ENCODE measurements at places on chromosomes 16 and 17.

- DNase-seq = no peak
Observed at GRCh38 chr16:85959686-85960085, 60.7 kb downstream of the IRF8 start.

- no peak for DNase-seq
Observed at GRCh38 chr17:78089576-78090281, 38.8 kb downstream of the TMC6 start.

DNA sequence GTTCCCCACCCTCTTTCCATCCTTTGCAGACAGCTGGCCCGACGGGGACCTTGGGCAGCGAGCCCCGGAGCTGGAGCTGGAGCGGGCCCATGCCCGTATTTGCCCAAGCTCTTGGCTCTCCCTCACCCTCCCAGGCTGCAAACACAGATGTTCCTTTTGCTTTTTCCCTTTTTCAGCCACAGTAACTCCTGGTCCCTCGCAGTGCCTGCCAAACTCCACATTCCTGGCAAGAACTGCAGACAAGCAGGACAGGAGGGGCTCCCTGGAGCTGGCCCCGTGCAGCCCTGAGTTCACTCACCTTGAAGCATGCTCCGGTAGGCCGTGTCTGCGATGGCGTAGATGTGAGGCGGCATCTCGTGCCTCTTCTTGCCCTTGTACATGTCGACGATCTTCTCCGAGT is 33.9 kb downstream of the MYH11 start:
- no peak for DNase-seq

DNA sequence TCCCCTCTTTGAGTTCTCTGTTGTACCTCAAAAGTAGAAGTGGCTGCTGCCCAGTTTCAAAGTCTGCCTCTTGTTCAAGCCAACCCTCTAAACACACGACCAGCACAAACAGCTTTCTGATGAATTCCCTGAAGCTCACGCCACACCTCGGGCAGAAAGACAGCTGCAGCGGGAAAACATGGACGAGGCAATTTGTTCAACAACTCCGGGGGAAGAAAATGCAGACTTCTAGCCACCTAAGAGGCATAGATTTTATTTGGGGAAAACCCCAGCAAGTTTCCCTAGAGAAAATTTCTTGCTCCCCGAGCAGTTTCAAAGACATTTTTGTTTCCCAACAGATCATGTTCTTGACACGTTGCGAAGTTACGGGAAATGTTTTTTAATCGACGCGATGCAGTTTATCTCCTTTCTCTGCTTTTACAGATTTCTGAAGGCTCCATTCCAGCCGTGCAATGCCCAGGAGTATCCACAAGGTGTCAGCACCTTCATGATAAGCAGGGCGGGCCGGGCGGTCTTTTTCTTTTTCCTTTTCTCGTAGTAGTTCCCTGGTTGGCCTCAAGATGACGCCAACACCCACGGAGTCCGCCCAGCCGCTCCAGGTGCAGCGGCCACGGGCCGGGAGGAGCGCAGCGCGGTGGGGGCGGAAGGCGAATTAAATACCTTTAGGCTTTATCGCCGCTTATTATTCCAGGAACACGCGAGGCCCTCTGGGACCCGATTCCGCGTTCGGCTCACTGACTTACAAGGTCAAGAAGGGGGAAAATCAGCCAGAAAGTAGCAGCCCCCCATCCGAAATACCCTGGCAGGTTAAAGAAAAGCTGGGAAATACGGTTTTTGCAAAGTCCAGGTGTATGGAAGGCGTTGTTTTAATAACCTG is 2.9 kb upstream of the FOXC2 start:
- DNase-seq = peak; percentile 86

GRCh38 chr16:87328846-87329245 is 11.7 kb upstream of the C16orf95 start:
- no peak for DNase-seq

GRCh38 chr17:46007461-46007965 is 8.5 kb downstream of the STH start:
- no peak for DNase-seq

DNA sequence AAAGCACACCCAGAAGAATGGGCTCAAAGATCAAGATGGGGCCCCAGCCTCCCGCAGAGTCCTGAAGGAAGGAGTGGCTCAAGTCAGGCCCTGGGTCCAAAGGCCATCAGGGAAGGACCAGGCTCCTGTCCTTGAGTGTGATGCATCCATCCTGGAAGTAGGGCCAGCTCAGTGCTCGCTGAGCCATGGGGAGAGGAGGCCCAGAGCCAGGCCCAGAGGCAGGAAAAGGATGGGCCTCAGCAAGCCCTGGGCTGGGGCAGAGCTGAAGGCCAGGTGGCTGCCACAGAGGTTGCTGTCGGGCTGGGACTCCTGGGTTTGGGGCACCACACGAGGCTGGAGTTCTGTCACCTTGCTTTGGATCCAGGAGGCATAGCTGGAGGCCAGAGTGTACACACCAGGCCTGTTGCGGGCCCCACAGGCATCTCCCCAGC is 3.7 kb downstream of the PRSS8 start:
- no peak for DNase-seq

DNA sequence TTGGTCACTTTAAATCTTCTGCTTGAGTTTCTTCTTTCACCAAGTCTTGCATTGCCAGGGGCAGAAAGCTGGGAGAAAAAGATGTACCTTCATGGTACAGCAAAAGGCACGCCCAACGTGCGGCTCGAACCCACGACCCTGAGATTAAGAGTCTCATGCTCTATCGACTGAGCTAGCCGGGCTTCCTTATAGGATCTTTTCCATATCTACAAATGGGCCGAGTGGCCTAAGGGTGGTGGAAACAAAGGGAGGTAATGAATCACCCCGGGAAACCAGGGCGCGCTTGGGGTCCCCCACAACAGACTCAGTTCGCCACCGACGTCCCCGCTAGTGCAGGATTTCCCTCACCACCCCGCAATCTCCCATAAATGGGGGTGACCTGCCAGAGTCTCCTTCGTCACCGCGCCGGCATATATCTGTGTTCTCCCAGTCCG is 7.5 kb upstream of the OR1F1 start:
- no peak for DNase-seq

DNA sequence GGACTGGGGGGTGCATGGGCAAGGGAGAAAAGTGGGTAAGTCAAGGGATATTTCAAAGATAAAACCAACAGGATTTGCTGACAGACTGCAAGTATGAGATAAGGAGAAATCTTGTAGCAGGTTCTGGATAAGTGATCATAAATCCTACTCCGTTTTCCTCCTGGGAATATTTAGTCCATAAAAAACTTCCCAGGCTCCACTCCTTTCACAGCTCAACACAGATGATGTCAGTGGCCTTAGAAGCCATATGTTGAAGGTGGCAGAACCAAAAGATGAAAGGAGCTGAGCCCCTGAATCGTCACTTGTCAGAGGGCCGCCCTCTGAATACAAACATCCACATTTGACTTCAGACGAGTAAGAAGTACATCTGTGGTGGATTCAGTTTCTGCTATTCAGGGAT is 71.7 kb downstream of the GRIN2A start:
- DNase-seq = no peak

DNA sequence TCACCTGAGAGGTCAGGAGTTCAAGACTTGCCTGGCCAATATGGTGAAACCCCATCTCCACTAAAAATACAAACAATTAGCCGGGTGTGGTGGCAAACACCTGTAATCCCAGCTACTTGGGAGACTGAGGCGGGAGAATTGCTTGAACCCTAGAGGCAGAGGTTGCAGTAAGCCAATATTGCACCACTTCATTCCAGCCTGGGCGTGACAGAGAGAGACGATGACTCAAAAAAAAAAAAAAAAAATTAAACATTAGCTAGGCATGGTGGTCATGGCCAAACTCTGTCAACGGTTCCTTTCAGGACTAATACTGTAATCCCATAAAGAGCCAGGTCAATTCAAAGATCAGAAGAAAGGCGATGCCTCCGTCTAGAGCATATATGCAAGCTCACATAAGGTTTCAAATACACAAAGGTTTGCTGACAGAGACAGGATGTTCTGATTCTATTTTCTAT is 2.4 kb downstream of the RNF157 start:
- DNase-seq = no peak

DNA sequence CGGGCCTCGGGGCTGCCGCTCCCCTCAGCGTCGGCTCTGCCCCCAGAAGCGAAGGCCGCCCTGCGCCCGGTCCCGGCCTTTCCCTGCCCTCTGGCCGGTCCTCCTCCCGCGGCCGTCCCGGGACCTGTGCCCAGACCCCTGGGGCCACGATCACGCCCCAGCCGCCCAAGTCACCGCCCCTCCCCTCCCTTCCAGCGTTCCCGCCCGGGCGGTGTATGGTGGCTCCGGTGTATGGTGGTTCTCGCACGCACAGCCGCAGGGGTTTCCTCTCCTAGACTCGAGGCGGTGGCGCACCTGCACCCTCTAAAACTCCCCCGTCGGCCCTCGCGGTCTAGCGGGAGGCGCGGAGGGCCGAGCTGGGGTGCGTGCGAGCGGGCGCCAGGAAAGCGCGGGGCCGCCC is 10.0 kb downstream of the TIGD7 start:
- DNase-seq = no peak

- DNase-seq = no peak
Observed at GRCh38 chr16:2708290-2708639, 11.8 kb downstream of the PRSS27 start.

- peak; percentile 31 for DNase-seq
Observed at GRCh38 chr17:28901866-28902818, 737 bp downstream of the DHRS13 start.

Data from activated T-cell treated with anti-CD3 and anti-CD28 coated beads for 4 hours (primary cell).